ENCODE measurements at places on chromosomes 12 and 14.

GRCh38 chr12:62898526-62898925 is 36.4 kb downstream of the PPM1H start:
- no peak for DNase-seq

DNA sequence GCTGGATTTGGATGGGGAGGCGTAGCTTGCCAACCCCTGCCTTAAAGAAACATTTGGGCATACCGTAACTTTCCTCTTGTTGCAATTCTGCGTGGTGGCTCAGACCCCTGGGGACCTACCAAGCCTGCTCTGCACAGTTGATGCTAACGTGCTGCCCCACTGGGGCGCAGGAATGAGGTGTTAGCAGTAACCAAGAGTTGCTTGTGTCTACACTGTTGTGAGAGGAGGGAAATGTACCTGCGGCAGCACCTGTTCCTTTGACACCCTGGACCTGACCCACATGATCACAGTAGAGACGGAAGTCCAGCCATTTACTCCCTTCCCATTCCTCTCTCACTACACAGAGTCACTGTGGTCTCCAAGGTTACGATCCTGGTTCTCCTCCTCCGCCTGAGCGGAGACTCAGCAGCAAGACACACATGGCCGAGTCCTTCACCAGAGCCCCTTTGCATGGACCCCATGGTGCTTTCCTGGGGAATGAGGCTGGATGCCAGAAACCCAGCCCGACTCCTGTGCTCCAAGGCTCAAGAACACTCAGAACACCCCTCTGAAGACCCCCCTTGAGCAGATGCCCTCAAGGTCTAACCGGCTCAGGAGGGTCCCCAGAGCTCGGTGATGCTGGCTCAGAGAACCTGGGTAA is 84.8 kb downstream of the FBXL14 start:
- no peak for DNase-seq

- DNase-seq, result no peak
Observed at GRCh38 chr12:105944628-105945027, 194.1 kb downstream of the NUAK1 start.

DNA sequence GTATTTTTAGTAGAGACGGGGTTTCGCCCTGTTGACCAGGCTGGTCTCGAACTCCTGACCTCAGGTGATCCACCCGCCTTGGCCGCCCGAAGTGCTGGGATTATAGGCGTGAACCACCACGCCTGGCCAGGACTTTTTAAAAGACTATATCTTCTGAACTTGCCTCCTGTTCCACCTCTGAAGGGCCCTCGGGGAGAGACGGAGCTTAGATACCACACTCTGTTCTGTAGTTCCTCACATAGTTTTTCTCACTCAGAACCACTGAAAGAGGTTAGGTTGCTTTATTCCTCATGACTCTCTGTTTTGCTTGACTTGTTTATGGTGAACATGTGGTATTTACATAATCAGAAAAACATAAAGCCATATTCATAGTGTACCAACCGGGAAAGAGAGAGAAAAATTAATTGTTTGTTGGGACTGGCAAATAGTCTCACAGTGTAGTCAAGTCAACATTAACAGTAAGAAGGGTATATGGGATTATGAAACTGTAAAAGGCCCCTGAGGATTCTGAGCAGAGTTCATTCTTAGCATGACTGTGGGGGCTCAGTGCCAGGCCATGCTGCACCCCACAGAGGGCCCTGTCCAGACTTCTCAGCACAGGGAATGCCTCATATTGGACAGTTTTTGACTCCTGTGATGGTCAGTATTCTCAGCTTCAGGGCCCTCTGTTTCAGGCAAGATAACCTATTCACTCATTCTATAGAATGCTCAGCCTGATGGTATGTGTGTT is 342.3 kb downstream of the ZFP36L1 start:
- DNase-seq, result no peak

DNA sequence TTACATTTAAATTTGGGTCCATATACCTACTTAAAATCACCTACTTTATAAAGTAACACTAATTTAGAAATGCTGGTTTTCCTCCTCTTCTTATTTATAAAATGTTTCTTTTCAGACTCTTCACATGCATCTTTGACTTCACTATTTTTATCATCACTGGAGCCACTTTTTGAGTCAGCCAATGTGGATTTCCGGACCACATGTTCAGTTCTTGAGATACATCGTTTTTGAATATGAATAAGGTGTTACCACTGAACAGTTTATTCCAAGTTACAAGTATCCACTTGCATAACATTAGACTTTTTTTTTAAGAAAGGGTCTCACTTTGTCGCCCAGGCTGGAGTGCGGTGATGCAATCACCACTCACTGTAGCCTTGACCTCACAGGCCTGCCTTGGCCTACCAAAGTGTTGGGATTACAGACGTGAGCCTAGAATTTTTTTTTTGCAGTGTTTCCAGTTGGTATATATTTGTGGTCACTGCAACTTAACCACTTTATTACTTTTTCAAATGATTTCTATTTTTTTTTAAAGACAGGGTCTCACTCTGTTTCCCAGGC is 5.7 kb downstream of the FNTB start:
- DNase-seq, result no peak
